ENCODE measurements at places on chromosomes 3 and 15. TPM values are rescaled to one million over a fixed set of nuclear protein-coding genes. Genes with fewer than 3 reads are reported as not detected.

ACSBG1 gene
- total RNA-seq = not detected

AHSG gene
- total RNA-seq = not detected

MORC1 gene
- total RNA-seq = not detected

RTP3 gene
- total RNA-seq = not detected

STRA6 gene
- total RNA-seq = not detected

NANOGP8 gene
- not detected for total RNA-seq

Measured in bladder microvascular endothelial cell (primary cell).